ENCODE measurements at places on chromosomes 1 and 21.
A peak's percentile ranks its signal among the peaks of the same experiment; 100 is the strongest.

DNA sequence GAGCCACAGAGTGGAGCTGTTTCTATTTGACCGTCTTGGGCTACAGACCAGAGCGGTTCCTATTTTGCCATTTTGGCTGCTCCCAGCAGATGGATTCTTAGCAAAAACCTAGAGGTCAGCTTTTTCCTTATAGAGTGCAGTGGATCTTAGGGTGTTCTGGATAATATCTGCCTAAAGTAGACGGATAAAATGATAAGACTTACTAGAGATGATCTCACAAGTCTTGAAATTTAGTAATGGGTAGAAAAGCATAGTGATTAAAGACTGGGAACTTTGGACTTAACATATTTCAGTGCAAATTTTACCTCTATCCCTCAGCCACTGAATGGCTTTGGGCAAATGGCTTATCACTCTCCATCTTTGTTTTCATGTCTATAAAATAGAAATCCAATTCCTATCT is 439.8 kb downstream of the ADGRL2 start:
- no peak for DNase-seq

DNA sequence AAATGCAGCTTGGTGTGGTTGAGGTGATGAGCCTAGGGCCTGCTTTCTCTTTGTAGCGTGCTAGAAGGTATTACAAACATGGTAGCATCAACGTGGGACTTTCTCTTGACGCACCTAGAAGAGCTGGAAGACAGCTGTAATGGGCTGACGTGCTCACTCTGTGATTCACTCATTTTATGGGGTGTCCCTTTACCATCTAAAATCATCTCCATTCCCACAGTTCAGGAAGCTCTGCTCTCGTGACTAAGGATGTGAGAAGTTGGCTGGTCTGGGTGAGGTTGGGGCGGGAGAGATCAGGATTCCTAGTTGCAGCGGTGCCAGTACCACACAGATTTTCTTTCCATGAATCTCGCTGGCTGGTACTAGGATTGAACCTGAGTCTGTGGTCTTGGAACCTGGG is 4.2 kb downstream of the HTR6 start:
- DNase-seq, result no peak

DNA sequence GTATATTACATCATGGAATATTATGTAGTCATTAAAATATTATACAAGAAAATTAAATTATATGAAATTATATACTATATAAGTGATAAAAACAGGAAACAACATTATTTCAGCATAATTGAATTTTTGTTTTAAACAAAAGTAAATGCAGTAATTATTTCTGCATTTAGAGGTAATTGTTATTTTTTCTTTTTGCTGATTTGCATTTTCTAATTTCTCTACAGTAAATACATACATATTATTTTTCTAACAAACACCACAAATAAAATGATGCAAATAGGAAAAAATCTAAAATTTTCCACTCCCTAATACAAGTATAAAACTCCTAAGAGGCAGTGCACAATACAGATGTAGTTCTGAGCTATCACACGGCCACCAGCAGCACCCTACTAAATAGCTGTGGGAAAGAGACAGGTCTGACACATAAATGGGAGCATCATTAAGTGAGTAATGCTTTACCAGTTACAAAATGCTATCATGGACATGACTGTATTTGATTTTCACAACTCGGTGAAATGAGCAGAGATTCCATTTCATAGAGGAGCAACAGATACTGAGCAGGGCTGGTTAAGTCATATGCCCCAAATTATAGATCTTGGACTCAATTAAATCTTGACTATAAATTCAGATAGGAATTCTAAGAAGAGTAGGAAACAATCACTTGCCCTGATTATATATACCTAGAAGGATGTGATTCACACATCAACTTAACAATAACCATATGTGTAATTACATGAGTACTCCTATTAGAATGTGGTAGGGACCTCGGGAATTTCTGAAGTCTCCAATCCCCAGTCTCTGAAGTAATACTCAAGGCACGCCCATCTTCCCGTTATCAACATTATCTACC is 49.0 kb downstream of the NRIP1 start:
- peak; percentile 46 for DNase-seq

DNA sequence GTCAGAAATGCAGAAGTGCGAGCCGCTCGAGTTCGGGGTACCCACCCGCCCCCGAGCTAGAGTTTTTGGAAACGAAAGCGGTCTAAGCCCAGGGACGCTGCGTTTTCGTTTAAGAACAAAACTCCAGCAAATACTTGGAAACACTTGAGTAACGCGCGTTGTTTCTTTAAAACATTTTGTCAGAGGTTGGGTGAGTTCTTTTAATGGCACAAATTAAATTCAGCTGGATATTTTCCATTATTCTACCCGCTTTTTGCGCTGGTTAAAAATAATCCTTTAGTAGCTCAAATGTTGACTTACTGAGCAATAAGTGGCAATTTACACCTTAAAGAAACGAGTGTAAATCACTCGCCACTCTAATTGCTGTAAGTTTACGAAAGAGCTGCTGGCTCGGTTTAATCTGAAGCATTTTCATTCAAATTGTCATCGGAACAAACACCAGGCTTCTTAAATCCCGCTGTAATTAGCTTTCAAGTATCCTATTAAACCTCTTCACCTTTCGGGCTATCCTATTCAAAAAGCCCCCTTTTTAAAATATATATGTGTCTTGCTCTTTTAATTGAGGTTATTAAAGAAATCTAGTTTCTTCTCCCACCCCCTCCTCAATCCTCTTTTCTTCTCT is 1.5 kb downstream of the LHX8 start:
- DNase-seq, result no peak

- no peak for DNase-seq
Measured at GRCh38 chr1:111723091-111723806, 15.9 kb downstream of the INKA2 start.
